Transverse colon (tissue), 4 donors: ENCODE measurements at places on chromosomes 5 and 9.

GRCh38 chr9:84823421-84824271 is 154.1 kb downstream of the NTRK2 start:
- no peak overlapping the region for H3K4me3 ChIP-seq
- no peak overlapping the region for H3K27ac ChIP-seq
- peak; percentile 38 for DNase-seq
- no peaks in the 10 kb centered on the region for H3K27me3 ChIP-seq
- H3K4me1 ChIP-seq = peaks cover 10% of the 10 kb centered on the region

GRCh38 chr5:170301149-170301548 is 3.6 kb upstream of the LCP2 start:
- peak overlapping the region; percentile 11 for H3K27ac ChIP-seq
- no peak overlapping the region for H3K4me3 ChIP-seq
- H3K27me3 ChIP-seq = no peaks in the 10 kb centered on the region
- no peaks in the 10 kb centered on the region for H3K4me1 ChIP-seq
- no peak for DNase-seq
- no peaks in the 10 kb centered on the region for H3K36me3 ChIP-seq

- H3K4me3 ChIP-seq = no peak overlapping the region
- H3K27me3 ChIP-seq = no peaks in the 10 kb centered on the region
- H3K36me3 ChIP-seq = no peaks in the 10 kb centered on the region
- no peak for DNase-seq
- no peak overlapping the region for H3K27ac ChIP-seq
Measured at GRCh38 chr9:109245310-109245897, 75.5 kb downstream of the EPB41L4B start.

- no peak for DNase-seq
- H3K4me1 ChIP-seq = peaks cover 7% of the 10 kb centered on the region
- no peak overlapping the region for H3K4me3 ChIP-seq
- H3K36me3 ChIP-seq = no peaks in the 10 kb centered on the region
- no peak overlapping the region for H3K27ac ChIP-seq
Measured at GRCh38 chr5:170863646-170864045, 1.8 kb downstream of the RANBP17 start.

DNA sequence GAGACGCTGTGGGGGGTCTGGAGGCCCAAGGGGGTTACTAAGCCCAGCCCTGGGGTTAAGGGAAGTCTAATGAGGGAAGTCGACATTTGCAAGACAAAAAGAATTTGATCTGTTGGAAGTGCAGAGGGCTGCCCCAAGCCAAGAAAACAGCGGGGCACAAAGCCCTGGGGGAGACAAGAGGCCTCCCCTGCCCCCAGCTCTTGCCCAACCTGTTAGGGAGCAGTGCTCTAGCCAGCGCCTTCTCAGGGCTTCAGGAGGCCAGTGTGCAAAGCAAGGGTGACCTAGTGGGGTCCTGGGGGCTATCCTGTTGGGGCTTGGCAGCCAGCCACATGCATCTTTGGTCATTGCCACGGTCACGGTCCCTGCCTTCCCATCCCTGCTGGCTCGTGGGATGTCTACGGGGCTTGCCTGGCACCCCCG is 25.2 kb downstream of the GFI1B start:
- H3K4me1 ChIP-seq = peaks cover 5% of the 10 kb centered on the region
- DNase-seq = no peak
- peaks cover 88% of the 10 kb centered on the region for H3K27me3 ChIP-seq
- H3K4me3 ChIP-seq = no peak overlapping the region
- no peak overlapping the region for H3K27ac ChIP-seq
- no peaks in the 10 kb centered on the region for H3K36me3 ChIP-seq

DNA sequence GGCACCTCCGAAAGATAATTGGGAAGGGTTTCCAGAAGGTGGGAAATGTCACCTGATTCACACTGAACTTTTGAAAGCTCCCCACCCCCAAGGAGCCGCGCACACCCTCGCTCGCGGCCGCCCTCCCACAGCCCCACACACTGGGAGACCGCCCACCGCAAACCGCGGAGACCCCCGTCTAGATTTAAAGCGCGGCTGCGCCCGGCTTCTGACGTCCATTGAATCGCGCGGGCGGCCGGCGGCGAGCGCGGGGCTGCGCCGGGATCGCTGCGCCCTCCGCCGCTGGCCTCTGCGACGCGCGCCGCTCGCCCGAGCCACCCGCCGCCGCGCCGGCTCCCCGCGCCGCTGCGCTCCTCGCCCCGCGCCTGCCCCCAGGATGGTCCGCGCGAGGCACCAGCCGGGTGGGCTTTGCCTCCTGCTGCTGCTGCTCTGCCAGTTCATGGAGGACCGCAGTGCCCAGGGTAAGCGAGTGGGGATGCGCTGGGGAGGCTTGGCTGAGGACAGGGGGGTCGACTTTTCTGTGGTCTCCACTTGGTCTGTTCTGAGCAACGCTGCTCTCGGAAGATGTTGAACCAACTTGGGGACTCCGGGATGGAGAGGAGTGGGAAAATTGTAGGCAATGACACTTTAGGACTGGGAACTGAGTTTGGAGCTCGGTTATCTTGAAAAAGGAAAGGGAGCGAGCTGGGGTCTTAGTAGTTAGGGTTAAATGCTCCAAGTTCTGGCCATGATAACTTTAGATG is at the start of gene FST:
Gene FST, plus strand, starts transcription at position 214 of the 743 bp plus-strand sequence. Its CDS starts 163 bp downstream, at position 377.
- peak within 1 kb of the TSS; percentile 90 for H3K27ac ChIP-seq
- peak within 1 kb of the TSS; percentile 71 for H3K4me3 ChIP-seq
- H3K36me3 ChIP-seq = no peaks in the 10 kb centered on the region
- H3K4me1 ChIP-seq = peaks cover 20% of the 10 kb centered on the region
- H3K27me3 ChIP-seq = peaks cover 68% of the 10 kb centered on the region
- no peak for DNase-seq

DNA sequence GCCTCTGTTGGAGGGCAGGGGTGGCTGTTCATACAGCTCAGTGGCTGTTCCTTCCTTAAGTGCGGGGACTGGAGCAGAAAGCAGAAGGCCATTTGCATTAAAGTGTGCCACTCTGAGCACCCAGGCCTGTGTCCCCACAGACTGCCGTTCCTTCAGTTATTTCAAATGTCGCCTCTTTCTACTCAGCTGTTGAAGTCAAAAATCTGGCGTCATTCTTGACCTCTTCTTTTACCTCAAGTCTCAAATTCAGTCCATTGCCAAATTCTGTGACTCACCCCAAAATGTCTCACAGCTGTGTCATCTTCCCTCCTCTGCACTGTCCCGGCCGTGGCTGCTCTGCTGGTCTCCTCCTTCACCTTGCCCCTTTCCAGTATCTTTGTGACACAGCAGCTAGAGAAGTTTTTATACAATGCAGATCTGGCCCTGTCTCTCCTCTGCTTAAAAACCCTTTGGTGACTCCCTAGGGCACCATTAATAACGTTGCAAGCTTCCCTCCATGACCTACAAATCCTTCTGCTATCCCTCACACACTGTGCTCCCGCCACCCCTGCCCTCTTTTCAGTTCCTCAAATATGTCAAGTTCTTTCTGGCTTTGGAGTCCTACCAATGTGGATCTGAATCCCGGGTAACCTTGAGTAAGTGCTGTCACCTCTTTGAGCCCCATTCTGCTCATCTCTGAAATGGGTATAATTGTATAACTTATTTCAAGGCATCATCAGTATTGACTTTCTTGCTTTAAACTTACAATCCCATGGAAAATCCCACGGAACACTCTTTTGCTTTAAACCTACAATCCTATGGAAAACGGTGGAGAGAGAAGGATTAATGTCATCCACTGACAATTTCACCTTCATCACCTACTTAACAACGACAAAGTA is 98.3 kb upstream of the BOD1 start:
- no peaks in the 10 kb centered on the region for H3K36me3 ChIP-seq
- H3K27me3 ChIP-seq = no peaks in the 10 kb centered on the region

- H3K4me3 ChIP-seq = no peak overlapping the region
- H3K27ac ChIP-seq = peak overlapping the region; percentile 63
- H3K27me3 ChIP-seq = no peaks in the 10 kb centered on the region
- H3K36me3 ChIP-seq = no peaks in the 10 kb centered on the region
- H3K4me1 ChIP-seq = peaks cover 12% of the 10 kb centered on the region
Measured at GRCh38 chr9:88583901-88584596, 49.1 kb downstream of the NXNL2 start.

- no peak overlapping the region for H3K27ac ChIP-seq
- DNase-seq = no peak
- H3K27me3 ChIP-seq = no peaks in the 10 kb centered on the region
- no peak overlapping the region for H3K4me3 ChIP-seq
Measured at GRCh38 chr5:145925353-145925752, 11.0 kb upstream of the SH3RF2 start.

GRCh38 chr9:136996361-136997292 is at the start of gene CLIC3:
Gene CLIC3 (minus strand): TSS chr9:136996568. CDS start chr9:136996543, 25 bp downstream.
- peak; percentile 75 for DNase-seq
- H3K27ac ChIP-seq = peak within 1 kb of the TSS; percentile 7
- H3K4me1 ChIP-seq = peaks cover 30% of the 10 kb centered on the region
- H3K27me3 ChIP-seq = peaks cover 24% of the 10 kb centered on the region
- H3K4me3 ChIP-seq = peak within 1 kb of the TSS; percentile 19
- no peaks in the 10 kb centered on the region for H3K36me3 ChIP-seq

- no peak overlapping the region for H3K27ac ChIP-seq
- no peaks in the 10 kb centered on the region for H3K27me3 ChIP-seq
- no peak for DNase-seq
- H3K4me1 ChIP-seq = peaks cover 3% of the 10 kb centered on the region
- H3K4me3 ChIP-seq = no peak overlapping the region
Measured at GRCh38 chr5:102603670-102604069, 104.9 kb upstream of the SLCO6A1 start.

DNA sequence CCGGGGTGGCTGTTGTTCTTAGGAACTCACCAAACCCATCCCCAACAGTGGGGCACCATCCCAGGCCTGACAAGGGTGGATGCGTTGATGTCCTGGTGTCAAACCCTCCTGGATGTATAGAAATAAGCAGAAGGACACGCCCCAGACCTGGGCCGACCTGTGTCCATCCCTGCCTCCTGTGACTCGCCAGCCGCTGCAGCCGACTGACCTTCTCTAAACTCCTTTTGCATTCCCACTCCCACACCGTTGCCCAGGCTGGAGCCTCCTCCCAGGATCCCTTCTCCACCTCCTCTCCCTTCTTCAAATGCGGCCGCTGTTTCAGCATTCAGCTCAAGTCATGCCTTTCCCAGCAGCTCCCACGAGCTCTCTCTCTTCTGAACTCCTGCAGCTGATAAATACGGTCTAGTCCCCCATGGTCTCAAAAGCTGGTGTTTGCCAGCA is 213.2 kb upstream of the IER5L start:
- H3K4me1 ChIP-seq = no peaks in the 10 kb centered on the region
- no peaks in the 10 kb centered on the region for H3K27me3 ChIP-seq

DNA sequence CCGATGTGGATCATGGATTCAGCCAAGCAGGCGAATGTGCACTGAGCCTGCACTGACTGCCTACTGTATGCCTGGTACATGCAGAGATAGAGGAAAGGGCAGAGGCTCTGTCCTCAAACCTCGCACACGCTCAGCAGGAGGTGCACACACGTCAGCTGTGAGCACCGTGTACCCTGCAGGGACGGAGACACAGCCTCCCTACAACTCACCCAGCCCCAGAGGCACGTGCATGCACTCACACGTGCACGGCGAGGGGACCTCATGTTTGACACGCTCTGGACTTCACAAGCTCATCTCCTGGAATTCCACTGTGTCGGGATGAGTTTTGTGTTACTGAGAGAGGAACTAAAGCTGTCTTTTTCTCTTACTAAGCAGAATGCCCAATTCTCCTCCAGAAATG is 48.4 kb downstream of the IRX2 start:
- no peak for DNase-seq
- no peaks in the 10 kb centered on the region for H3K36me3 ChIP-seq
- no peaks in the 10 kb centered on the region for H3K4me1 ChIP-seq
- no peak overlapping the region for H3K4me3 ChIP-seq
- H3K27me3 ChIP-seq = no peaks in the 10 kb centered on the region
- no peak overlapping the region for H3K27ac ChIP-seq

DNA sequence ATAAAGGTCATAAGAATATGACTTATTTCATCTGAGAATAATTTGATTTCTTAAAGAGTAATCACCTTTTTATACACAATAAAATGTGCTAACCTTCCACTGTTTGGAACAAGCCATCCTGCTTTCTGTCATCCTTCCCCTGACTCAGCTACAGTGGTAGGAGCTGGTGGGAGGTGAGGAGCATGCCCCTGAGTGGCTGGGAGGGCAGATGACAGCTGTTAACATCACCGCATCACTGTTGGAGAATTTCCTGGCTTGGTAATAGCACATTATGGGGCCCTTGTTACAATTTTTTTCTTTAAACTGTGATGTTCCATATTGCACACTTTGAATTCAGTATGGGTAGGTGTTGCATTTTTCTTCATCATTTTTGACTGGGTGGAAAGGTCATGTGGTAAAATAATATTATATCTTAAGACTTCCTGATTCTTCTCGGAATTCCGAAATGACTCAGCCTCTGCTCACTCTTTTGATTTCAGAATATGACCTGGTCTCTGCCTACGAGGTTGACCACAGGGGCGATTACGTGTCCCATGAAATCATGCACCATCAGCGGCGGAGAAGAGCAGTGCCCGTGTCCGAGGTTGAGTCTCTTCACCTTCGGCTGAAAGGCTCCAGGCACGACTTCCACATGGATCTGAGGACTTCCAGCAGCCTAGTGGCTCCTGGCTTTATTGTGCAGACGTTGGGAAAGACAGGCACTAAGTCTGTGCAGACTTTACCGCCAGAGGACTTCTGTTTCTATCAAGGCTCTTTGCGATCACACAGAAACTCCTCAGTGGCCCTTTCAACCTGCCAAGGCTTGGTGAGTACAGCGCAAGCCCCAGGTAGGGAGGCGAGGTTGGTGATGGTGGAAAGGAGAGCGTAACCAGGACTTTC is 5.8 kb downstream of the ADAMTS16 start:
- H3K27ac ChIP-seq = no peak overlapping the region
- no peak overlapping the region for H3K4me3 ChIP-seq
- no peaks in the 10 kb centered on the region for H3K4me1 ChIP-seq
- H3K27me3 ChIP-seq = peaks cover 7% of the 10 kb centered on the region
- DNase-seq = no peak

DNA sequence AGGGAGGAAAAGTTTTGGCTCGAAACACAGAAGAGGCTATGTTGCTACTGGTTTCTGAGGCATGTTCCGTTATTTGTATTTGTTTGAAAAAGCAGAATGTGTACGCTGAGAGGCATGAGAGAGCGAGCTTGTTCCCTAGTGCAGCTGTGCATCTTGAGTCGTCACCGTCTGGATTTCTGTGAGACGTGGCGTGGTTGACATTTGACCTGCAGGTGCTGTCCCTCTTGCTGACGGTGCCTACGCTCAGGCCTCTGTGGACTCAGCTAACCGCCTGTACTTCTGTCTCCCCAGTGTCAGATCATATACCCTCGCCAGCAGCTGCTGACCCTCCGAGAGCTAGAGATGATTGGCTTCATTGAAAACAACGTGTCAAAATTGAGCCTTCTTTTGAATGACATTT is 21.5 kb downstream of the TRIP13 start:
- no peak overlapping the region for H3K4me3 ChIP-seq
- H3K4me1 ChIP-seq = no peaks in the 10 kb centered on the region
- H3K27me3 ChIP-seq = no peaks in the 10 kb centered on the region
- no peak for DNase-seq
- no peak overlapping the region for H3K27ac ChIP-seq

DNA sequence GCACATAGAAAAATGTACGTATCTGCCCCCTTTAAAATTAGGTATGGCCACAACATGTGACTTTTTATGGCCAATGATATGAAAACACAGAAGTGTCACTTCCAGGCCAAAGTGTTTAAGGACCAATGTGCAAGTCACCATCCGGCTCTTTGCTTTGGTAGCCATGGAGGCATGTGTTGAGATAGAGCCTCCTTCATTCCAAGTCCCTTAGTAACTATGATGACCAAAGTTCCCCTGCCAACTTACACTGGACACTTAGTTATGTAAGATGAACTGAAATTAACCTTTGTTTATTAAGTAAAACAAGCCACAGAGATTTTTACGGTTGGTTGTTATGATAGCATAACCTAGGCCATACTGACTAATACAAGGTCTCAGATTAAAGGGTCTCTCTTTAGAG is 51.0 kb downstream of the FBN2 start:
- no peak overlapping the region for H3K4me3 ChIP-seq
- H3K4me1 ChIP-seq = no peaks in the 10 kb centered on the region
- no peak overlapping the region for H3K27ac ChIP-seq
